ENCODE measurements at places on chromosomes 12 and 14. TPM values are rescaled to one million over a fixed set of nuclear protein-coding genes. Genes with fewer than 3 reads are reported as not detected.

GRCh38 chr14:99460793-99461192, 19.9 kb downstream of the SETD3 start:
- no peak for DNase-seq

The PAPLN gene
- 9.6 TPM for total RNA-seq

GRCh38 chr12:48627556-48627955, 54.5 kb downstream of the KANSL2 start:
- no peak for DNase-seq

- DNase-seq, result no peak
Measured at GRCh38 chr12:122987086-122987951, 6.8 kb downstream of the ARL6IP4 start.

DNA sequence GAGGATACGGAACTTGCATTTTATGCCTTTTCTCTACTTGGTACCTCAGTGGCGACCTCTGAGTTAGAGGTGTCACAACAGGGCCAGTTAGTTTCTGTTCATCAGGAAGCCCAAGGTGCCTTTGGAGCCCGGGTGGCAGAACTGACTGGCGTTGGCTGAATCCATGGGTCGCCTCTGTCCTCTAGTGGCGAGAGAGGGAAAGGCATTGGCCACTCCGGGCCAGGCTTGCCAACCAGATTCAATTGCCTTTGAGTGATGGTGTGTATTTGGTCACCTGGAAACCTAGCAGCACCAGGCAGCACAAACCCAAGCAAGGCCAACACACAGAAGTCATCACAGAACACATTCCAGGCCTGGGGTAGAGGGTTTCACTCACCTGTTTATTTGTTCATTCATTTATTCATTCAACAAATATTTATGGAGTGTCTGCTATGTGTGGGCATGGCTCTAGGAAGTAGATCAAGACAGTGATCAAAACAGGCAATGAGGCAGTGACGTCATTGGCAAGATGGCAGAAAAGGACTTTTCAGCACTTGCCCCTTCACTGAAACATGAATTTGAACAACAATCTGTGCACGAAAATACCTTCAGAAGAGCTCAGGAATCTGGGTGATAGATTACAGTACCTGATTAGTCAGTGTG, 40.5 kb upstream of the KCNA5 start:
- DNase-seq, result peak; percentile 43

GRCh38 chr14:83559721-83560120, 1970.2 kb upstream of the FLRT2 start:
- DNase-seq, result no peak

The KLHDC2 gene
- total RNA-seq, result 26.4 TPM

The CISTR gene
- not detected for total RNA-seq

DNA sequence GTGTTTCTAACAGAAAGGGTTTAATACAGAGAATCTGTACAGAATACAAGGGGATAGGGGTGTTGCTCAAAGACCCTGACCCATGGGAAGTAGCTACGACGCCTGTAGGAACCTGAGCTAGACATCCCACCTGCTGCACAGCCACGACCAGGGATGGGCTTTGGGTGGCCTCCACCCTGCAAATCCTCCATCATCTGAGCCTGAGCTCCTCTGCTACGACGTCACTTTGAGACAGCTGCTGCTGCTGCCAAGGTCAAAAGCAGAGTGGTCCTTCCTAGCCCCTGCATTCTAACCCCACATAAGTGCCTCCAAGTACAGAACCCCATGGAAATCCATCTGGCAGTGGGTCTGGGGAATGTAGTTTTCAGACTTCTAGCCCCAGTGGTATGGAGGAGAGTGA, 43.8 kb downstream of the JAG2 start:
- no peak for DNase-seq

- DNase-seq, result no peak
Measured at GRCh38 chr12:62654326-62655241, 188.0 kb downstream of the MON2 start.

The CLEC1A gene
- total RNA-seq, result not detected

DNA sequence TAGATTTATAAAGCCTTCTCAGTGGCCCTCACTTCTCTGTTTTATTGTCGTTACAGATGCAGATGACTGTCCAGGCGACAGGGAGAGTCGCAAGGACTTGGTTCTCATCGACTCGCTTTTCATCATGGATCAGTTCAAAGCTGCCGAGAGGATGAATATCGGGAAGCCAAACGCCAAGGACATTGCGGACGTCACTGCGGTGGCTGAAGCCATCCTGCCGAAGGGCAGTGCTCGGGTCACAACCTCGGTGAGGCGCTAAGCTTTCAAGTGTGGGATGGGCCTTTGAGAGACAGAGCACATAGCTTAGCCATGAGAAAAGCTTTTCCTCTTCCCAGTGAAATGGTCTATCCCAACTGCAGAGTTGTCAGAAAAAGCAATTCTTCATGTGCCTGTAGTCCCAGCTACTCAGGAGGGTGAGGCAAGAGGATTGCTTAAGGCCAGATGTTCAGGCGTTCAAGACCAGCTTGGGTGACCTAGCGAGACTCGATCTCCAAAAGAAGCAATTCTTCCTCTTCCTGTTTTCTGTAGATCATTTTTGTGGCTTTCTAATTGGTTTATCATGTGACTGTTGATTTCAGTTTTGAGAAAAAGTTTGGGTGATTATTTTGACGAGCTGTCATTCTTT, 56.4 kb downstream of the EP400 start:
- no peak for DNase-seq

DNA sequence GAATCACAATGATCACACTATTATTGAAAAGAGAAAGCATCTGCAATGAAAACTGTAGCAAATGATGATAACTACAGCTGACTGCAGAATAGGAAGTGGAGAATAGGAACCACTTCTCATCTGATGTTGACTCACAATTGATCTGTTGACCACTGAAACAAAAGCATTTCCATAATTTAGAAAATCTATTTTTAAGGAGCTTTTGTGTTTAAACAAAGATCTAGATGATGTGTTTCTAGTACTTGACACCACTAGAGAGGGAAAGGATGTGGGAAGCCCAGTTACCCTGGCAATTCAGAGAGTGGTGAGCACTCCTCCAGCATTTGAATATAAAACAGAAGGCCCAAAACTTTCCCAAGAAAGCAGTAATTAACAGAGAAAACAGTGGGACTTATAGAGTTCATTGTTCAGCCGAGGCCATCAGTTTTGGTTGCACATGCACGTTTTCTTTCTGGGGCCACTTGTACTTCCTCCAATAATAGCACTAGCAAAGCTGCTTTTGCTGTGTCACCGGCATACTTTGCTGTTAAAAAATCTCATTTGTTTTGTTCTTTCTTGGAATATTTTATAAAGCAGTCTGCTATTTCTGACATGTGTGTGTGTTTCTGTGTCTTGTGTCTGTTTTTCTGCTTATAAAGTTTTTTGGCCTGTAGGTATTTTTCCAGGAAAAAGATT, 76.1 kb upstream of the HECTD1 start:
- DNase-seq, result no peak

DNA sequence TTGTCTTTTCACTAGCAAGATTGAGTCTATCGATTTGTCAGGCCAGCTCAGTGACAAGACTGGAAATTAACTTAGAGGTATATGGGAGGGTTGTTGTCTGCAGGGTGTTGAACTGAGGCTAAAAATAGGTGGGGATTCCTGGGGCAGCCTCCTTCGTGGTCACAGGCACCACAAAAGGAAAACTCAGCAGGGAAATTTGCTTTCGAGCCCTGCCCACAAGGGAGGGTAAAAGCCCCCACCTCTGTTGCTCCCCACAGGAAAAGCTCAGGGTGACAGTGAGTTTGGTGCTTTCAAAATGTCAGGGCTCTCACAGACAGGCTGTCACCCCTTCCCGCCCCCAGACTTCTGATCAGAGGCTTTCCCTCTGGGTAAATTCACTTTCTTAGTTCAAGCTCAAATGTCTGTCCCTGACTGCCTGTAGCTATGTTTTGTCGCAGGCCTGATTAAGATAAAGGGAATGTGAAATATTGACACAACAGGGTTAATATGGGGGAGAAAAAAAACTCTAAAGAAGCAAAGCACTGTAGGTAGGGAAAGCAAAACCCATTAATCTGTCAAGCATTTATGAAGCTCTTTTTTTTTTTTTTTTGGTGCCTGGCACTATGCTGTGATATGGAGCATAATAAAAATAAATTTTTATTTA, 11.7 kb upstream of the NFKBIA start:
- no peak for DNase-seq

The CNTN1 gene
- 3.0 TPM for total RNA-seq

DNA sequence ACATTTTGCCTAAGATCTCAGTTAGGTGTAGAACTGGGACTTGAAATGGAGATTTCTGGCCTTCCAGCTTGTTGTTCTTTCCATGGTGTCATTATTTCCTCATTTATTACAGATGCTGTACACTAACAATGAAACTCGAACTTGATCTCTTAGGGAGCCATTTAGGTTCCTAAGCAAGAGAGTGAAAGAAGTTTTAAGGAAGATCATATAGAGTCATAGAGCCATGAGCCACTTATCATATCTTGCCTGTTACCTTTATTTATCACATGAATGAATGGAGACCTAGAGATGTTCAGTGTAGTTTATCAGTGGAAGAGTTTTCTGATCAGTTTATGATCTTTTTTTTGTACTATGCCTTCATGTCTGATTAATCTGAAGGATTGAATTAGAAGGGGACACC, 9.9 kb downstream of the HELB start:
- DNase-seq, result no peak

The GPRC5D gene
- total RNA-seq, result not detected

DNA sequence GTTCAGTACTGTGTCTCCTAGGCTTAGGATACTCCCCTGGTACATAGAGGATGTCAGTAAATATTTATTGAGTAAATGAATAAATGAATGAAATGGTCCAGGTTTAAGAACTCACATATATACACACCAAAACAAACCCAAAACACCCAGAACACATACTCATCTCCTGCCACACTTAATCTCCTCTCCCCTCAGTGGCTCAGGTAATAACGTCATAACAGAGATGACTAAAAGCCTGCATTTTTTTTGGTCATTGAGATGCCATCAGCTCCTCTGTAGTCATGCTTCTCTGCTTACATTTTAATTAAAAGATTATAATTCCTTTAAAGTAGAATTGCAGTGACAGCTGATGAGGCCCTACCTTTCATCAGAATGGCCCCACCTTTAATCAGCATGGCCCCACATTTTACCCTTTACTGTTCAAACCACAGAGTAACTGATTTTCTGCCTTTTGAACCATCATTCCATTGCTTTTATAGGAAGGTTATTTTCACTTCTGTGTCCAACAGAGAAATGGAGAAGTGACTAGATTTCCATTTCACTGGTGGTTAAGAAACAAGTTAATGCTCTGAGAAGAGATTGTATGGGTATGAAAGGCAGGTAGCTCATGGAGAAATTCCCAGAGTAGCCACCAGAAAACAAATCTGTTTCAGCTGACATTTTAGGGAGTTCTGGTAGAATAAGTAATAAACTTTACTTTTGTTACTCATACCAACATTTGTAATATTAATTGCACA, 193.4 kb upstream of the ATP2B1 start:
- DNase-seq, result no peak

DNA sequence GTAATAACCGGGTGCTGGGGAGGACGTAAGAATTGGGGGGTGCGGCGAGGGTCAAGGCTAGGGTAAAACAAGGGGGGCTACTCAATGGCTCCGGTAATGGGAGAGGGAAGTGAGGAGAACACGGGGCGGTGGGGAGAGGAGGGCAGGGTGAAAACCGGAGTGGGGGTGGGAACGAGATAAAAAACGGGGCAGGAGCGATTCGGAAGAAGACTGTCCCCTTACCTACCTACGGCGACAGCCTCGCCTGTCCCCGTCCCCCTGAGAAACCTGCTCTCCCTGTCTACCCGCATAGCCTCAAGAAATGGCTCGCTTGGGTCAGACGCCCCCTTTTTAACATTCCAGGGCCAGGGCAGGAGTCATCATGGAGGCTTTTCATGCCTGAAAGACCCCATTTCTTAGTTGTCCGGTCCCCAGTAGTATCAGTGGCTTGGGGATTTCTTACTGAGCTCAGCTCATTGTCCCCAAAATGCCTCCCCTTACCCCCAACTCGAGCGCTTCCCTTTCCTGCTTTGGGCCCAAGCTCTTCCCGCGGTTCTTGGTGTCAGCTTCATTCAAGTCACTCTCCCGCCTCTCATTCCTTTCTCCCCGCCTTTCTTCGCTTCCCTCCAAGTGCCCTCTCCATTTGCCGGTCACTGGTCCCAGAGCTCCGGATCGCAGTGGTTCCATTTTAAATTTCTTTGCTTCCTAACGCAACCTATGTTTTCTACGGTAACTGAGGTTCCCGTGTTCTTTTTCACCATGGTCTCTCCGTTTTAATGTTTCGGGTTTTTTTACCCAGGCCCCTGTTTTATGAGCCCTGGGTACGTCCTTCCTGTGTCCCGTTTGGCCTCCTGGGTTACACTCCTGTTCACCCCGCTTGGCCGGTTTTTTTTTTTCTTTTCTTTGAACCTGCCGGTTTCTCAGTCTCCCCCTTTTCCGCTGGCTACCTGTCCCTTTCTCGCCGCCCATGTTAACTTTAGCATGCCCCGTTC, 1.2 kb upstream of the WSB2 start:
- no peak for DNase-seq

The FOXN4 gene
- total RNA-seq, result 0.52 TPM

- DNase-seq, result no peak
Measured at GRCh38 chr12:57049890-57050289, at the start of gene MYO1A. TSS of gene MYO1A (minus strand) at chr12:57050129. CDS start at chr12:57048323, 1,806 bp downstream.

Measured in HCT116 (cell line).